T follicular helper cell (primary cell): ENCODE measurements at places on chromosomes 1 and 21.

- no peak for DNase-seq
Measured at GRCh38 chr1:213782941-213783672, 204.7 kb upstream of the PROX1 start.

- no peak for DNase-seq
Measured at GRCh38 chr21:46454634-46455390, 3.9 kb upstream of the DIP2A start.

GRCh38 chr1:203306965-203307541 is 1.7 kb downstream of the BTG2 start:
- no peak for DNase-seq

- DNase-seq = no peak
Measured at GRCh38 chr21:32878661-32879060, 107.1 kb upstream of the PAXBP1 start.

GRCh38 chr1:6762060-6762459 is 23.2 kb upstream of the CAMTA1 start:
- no peak for DNase-seq

- DNase-seq = no peak
Measured at GRCh38 chr1:36484099-36484498, 1.4 kb upstream of the CSF3R start.

DNA sequence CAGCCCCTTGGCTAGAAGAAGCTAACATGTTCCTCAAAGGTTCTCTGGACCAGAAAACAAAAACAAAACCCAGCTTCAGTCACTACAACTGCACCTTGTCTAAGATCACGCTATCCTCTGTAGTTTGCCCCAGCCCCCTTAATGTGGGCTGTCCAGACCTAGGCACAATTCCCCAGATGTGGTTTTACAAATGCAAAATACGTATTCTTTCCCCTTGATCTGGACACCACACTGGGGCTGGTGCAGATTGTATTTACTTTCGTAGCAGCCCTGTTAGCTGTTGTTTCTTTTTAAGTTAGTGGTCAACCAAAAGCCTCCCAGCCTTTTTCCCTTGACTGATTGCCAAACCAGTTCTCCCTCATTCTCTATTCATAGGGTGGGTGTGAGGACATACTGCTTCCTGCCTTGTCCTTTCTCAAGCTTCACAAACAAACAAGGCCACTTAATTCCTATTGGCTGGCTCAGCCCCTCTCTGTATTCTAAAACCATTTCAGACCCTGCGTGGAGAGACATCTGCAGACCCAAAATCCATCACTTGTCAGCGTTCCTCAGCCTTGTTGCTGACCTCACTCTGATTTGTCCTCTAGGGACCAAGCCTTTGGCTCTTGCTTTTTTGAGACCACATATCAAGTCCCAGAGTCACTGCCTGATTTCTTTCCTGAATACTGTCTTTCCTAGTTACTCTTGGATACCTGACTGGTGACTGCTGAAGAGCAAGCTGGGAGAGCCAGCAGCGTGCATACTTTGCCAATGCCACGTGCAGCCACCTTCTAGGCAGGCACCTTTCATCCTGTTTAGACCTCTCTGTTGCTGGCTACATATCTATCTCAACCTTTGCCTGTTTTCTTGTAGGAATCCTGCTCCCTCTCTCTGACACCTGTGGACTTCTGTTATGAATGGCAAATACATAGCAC is 96.4 kb upstream of the RAB3GAP2 start:
- DNase-seq = no peak

DNA sequence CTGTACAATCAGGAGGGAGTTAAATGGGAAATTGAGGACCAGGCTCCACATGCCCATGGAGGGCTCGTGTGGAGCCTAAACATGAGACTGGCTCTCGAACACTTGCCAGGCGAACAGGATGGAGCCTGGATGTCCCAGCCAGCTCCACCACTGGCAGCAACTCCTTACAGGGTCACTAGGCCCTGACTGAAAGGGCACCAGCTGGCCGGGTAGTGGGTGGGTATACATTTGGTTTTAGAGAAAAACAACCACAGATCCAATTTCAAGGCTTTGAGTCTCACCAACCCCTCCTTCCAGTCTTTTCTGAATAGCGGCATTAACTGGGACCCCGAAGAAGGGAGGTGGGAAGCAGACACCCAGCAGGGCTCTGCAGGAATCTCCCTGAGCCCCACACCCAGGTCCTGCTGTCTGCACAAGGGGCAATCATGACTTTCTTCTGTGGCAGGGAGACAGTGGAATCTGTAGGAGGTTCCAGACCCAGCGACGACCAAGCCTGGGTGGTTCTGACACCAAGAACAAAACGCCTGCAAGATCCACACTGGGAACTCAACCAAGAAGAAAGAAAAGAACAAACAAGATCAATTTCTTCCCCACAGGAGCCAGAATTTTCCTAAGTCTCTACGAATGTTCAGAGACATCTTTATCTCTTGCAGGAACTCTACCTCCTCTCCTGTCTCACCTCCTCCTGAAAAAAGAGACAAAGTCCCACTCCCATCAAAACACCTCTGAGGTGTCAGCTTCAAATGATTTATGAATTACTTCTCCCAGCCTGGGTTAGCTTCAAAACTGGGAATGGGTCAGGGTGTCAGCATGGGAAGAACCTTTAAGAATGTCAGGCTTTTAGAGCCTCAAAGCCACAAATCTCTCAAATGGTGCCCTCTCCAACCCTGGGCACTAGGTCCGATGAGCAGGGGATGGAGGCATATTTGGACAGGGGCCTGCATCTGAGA is 26.5 kb upstream of the SRP9 start:
- DNase-seq = no peak

- DNase-seq = no peak
Measured at GRCh38 chr1:109091078-109091838, 694 bp downstream of the TMEM167B start.

GRCh38 chr1:6460301-6461050 is 5.5 kb downstream of the TNFRSF25 start:
- peak; percentile 96 for DNase-seq

GRCh38 chr21:45511661-45512431 is 30.4 kb downstream of the SLC19A1 start:
- no peak for DNase-seq

DNA sequence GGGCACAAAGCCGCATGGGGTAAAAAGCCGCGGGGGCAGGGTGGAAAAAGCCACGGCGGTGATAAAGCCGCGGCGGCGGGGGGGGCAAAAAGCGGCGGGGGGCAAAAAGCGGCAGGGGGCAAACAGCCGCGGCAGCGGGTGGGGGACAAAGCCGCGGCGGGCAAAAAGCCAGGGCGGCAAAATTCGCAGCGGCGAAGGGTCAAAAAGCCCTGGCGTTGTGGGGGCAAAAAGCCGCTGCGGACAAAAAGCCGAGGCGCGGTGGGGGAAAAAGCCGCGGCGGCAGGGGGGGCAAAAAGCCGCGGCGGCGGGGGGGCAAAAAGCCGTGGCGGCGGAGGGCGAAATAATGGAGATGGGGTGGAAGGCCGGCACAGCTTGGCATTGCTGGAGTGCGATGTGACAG is 3902.9 kb downstream of the SRGAP2C start:
- DNase-seq = no peak

GRCh38 chr1:201706109-201706508 is 122.8 kb upstream of the IPO9 start:
- DNase-seq = no peak

- DNase-seq = no peak
Measured at GRCh38 chr1:26702680-26703038, 6.8 kb downstream of the ARID1A start.

- no peak for DNase-seq
Measured at GRCh38 chr1:115545096-115545720, 96.6 kb upstream of the VANGL1 start.

GRCh38 chr1:6922096-6922931 is 137.1 kb downstream of the CAMTA1 start:
- no peak for DNase-seq

DNA sequence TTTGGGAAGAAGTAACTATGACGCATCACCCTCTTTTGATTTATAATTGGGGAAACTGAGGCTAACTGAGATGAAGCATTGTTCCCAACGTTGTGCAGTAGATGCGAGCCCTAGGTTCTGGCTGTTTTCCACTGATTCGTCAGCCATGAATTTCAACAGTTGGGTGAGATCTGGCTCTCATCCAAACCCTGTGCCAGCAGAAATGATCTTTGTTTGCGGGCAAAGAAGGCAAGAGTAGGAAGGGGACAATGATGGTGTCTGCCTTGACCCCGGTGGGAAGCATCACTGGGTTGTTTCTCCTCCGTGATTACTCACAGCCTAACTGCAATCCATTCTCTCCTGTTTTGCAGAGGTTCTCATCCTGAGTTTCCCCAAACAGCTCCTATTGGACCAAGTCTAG is 142.3 kb downstream of the MIS18A start:
- no peak for DNase-seq

- no peak for DNase-seq
Measured at GRCh38 chr1:167003711-167004110, 14.6 kb downstream of the MAEL start.

DNA sequence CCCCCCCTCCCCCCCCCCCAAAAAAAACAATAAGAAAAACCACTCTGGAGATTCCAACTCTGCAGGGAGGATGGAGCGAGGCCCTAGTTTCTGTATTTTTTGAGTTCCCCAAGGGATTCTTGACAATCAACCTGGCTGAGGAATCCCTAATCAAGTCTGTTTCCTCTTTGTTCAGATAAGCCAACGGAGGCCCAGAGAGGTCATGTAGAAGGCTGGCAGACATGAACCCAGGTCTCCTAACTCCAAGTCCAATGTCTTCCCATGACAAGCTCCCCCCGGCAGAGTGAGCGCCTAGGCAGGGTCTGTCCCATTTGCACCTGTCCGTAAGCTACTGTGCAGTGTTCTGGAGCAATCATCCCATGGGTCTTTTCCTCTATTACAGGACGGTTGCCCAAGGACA is 39.5 kb downstream of the LRRC71 start:
- DNase-seq = no peak

DNA sequence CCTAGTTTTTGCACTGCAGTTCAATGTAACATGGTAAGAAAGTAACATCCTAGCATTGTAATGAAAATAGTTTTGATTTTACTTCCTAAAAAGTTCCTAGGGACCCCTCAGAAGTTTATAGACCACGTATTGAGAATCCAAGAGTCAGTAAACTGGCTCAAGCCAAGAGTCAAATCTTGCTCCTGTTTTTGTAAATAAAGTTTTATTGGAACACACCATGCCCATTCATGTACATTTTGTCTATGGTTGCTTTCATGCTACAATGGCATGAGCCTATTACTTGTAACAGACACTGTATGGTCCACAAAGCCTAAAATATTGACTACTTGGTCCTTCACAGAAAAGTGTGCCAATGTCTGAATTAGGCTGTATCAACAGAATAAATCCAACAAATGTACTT is 301.0 kb downstream of the LMO4 start:
- no peak for DNase-seq

DNA sequence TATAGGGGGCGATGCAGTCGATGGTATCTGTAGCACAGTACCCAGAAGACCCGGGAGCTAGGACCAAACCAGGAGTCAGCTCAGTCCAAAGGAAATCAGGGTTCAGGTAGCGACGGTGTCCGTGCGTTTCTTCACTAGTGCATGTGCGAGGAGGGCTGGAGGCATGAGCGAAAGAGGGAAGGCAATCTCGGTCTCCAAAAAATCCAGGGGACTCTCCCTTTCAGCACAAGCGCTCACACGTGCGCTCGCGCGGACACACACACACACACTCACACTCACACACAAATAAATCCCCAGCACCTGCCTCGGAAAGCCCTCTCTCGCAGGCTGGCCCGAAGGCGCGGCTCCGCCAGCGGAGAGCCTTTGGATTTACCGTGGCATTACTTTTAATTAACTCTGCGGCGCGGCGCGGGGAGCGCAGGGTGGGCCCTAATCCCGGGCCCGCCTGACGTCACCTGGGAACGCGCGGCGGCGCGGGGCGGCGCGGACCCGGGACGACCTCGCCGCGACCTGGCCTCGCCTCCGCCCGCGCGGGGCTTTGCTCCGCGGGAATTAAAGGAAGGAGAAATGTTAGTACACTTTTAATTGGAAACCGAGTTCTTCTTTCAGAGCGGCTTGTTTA is 121.2 kb downstream of the LMX1A start:
- no peak for DNase-seq

DNA sequence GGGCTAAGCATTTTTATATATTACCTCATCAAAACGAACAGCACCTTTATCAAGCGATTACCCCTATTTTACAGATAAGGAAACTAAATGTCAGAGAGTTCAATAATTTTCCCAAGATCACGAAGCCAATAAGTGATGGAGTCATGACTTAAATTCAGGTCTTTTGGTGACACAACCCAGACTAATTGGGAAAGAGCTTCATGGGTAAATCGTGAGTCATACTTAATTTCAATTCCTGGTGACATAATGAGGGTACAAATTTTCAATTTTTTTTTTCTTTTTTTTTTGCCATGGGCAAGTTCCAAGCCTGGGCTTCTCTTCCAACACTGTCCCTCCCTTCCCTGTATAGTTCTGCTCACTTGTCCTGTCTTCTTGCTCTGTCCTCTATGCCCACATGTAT is 30.1 kb upstream of the IL10 start:
- DNase-seq = no peak

GRCh38 chr1:19648689-19649088 is 4.6 kb downstream of the NBL1 start:
- no peak for DNase-seq

DNA sequence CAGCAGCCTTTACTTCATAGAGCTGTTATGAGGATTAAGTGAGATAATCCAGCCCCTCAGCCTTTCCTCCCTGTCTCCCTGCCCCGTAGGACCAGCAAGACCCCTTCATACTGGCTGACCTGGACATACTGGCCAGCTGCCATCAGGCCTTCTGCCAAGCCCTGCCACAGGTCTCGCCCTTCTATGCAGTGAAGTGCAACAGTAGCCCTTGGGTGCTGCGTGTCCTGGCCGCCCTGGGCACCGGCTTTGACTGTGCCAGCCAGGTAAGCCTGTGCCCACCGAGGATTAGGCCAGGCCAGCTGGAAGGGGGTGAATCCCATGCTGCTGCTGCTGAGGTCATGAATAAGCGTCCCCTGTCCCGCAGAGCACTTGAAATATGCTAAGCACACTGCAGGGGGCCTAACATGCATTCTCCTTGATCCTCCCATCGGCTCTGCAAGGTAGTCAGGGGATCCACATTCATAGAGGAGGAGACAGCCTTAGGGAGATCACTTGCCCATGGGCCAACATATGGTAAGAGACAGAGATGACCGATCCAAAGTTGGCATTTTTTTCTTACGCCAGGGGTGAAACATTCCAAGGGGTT is 73.3 kb upstream of the TINAGL1 start:
- DNase-seq = no peak

- no peak for DNase-seq
Measured at GRCh38 chr1:241215203-241215602, 141.8 kb downstream of the RGS7 start.

- no peak for DNase-seq
Measured at GRCh38 chr1:163774401-163774945, 452.7 kb downstream of the NUF2 start.

DNA sequence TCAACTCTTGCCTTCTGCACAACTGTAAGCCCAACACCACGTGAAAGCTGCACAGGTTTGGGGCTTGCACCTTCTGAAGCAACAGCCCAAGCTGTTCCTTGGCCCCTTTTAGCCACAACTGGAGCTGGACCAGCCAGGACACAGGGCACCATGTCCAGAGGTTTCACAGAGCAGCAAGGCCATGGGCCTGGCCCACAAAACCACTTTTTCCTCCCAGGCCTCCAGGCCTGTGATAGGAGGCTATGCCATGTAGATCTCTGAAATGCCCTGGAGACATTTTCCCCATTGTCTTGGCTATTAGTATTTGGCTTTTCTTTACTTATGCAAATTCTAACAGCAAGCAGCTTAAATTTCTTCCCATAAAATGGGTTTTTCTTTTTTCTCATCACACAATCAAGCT is 126.1 kb downstream of the SLC44A5 start:
- no peak for DNase-seq
